ENCODE measurements at places on chromosomes 2 and 18.

- no peak for DNase-seq
Measured at GRCh38 chr2:74373985-74374384, 6.1 kb downstream of the DCTN1 start.

- peak; percentile 91 for DNase-seq
Measured at GRCh38 chr2:96507957-96508520, 2.9 kb upstream of the NEURL3 start.

GRCh38 chr2:138193416-138194213 lies 229.3 kb downstream of the HNMT start:
- no peak for DNase-seq

DNA sequence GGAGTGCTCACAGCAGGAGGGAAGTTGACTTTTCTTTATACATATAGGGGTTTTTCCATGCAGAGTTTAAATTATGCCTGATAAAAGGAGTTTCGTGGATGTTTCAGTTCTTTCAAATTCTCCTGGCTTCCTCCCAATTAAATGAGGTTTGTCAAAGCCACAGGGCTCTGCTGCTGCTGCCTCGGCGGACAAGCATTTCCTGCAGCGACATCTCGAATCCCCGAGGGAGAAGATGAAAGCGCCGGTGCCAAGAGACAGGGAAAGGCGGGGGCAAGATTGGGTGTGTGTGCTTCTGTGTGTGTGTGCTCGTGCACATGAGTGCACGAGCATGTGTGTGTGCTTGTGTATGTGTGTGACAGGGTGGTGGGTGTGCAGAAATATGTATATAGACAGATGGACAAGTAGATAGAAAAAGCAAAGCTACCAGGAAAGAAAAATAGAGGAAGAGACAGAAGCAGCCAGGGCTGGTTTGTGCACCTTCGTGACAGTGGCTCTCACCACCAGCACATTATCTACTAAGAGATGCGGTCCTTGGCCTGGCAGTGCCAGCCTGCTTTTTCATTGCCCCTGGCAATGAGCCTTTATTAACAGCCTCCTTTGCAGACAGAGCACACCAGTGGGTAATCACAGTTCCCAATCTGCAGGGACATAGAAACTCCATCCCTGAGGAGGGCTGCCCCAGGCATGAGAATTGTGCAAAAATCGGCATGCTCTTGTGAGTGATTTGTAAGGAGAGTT lies 76.2 kb downstream of the CDK15 start:
- DNase-seq: no peak

DNA sequence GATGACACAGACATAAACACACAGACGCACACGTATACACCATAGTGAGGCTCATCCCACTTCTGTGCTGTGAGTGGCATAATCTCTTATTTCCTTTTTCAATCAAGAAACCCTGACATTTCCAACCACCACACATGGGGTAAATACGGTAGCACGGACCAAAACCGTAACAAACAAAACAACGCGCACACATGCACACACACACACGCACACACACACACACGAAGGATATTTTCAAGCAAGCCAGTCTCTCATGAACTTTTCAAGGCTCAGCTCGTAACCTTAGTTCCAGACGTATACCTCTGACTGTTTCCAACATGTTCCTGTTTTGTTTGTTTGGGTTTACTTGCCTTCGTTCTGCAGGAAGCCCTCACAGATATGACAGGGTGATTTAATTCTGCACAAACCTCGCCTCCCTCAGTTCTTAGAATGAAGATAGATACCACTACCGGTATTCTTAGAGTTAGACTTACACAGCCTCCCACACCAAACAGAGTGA lies 119.8 kb downstream of the BCL2 start:
- peak; percentile 78 for DNase-seq

DNA sequence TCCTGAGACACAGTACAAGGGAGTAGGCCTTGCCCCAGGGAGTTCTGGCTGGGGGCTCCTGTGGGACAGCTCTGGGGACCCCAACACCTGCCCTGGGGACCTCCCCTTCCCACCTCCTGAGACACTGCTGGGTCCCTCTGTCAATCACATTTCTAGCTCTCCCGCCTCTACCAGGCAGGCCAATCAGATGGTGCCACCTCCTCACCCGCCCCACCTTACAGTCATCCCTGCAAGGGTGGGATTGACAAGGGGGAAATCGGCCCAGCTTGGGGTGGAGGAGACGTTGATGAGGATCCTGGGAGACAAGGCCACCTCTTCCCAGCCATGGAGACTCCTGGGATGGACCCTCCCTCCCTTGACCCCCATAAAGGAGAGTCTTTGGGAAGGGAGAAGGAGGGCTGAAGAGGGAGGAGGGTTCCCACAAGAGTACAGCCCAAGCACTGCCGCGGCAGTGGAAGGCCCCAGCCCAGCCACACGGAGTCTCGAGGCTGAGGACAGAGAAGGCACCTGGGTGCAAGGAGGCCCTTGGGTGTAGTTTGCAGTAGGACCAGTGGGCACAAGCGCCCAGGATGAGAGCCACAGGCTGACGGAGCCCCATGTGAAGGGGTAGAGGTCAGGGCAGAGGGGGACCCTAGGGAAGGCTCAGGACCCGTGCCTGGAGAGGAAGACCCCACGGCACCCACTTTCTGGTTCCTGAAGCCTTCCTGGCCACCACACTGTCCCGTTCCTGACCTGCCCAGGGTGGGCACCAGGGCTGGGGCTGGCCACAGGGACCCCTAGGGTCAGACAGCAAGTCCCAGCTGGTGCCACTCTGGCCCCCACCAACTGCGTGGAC lies 109.9 kb upstream of the OTOS start:
- DNase-seq: peak; percentile 16

DNA sequence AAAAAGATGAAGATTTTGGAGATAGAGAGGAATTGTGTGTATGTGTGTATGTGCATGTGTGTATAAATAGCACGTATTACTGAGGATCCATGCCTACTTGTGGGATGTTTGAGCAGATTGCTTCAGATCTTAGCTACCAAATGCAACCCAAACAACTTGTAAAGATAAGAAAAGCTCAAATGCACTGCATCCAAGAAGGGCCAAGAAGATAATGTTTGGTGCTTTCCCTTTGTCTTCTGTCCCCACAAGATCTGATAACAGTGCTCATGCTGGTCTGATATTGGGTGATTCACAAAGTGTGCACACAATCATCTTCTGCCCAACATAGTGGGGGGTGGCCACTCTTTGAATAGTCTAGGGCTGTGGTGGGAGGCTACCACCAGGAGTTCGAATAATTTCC lies 284.8 kb upstream of the CYRIA start:
- no peak for DNase-seq

DNA sequence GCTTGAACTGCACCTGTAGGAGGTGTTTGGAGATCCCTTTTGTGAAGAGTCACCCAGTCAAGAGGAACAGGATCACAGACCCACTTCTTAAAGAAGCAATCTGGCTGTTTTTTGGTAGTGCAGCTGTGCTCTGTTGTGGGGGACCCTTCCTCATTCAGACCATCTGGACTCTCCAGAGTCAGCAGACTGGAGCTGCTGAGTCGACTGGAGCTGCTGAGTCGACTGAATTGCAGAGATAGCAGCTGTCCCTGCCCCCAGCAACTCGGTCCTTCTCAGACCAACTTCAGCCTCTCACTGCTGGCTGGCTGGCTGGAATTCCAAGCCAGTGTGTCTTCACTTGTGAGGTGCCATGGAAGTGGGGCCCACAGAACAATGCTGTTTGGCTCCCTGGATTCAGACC lies 56.8 kb downstream of the GTF3C3 start:
- DNase-seq: no peak

DNA sequence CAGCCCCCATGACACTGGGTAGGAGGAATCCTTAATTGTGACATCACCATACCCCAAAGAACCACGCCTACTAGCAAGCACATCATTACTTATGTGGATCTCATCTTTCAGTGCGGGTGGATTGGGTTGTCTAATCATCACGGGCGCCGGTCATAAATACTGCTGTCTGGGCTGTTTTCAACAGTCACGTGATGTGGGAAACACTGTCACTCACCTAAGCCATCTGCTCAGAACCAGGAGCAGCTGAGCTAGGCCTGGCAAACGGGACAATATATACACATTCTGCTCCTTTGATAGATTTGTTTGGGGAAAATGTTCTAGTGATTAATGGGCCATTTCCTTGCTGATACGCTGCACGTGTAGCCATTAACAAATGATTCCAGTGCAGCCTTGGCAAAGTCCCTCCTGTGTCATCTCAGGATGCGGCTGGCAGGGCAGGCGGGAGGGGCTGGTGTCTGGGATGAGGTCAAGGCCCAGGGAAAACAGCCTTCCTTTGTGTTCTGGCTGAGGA lies 145.9 kb upstream of the COPS8 start:
- DNase-seq: no peak

DNA sequence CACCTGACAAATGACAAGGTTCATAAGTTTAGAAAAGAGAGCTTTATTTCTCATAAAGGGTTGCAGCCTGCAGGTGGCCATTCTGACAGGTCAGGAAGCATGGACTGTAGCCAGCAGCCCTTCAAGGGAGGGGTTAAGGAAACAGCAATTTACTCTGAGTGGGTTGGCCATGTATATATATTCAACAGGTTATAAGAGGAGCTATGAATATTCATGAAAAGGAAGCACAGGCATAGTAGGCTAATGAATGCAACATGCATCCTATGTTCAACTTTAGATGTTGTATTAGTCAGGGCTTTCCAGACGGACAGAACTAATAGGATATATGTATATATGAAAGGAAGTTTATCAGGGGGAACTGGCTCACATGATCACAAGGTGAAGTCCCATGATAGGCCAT lies 20.6 kb downstream of the RNU2-63P start:
- DNase-seq: no peak

DNA sequence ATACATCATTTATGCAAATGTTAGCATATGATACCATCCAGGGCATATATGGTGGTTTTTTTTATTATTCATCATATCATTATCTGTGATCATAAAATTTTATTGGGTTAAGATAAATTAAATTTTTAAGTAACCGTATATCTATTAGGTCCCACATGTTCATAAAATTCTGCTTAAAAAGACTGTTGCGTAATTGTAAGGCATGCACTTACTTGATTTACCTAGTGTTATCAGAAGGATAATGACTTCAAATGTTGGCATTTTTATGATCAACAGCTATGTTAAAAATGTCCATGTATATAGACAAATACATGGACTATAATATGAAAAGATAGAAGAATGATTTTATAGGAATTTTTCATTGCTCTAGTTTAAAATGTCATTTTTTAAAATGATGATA lies 1625.5 kb upstream of the CELF4 start:
- no peak for DNase-seq

- no peak for DNase-seq
Measured at GRCh38 chr18:28032177-28032576, 144.8 kb downstream of the CDH2 start.

DNA sequence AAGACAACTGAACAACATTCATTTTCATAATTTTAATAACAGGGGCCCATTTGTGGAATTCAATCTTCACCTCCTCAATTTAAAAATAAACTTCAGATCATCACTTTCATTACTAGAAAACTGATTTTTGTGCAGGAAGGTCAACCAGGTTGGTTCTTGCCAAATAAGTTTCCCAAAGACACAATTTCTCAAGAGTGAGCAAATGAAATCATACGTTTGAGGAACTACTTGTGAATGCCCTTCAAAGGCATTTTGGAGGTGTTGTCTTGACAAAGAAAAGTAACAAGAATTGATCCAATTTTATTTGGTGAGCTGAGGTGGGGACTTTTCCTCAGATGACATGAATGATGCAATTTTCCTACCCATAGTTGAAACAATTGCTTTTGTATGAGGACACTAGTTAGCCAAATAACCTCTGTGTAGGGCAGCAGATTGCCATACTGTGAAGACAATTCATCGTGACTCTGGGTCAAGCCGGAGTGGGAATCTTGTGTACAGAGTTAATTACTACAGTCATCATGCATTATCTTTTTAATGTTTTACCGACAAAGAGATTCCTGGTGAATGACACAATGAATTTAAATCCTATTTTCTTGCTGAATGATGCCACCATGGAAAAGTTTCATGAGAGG lies 121.8 kb downstream of the TGFA start:
- DNase-seq: no peak

GRCh38 chr2:39264733-39265132 lies 21.0 kb upstream of the CDKL4 start:
- no peak for DNase-seq

DNA sequence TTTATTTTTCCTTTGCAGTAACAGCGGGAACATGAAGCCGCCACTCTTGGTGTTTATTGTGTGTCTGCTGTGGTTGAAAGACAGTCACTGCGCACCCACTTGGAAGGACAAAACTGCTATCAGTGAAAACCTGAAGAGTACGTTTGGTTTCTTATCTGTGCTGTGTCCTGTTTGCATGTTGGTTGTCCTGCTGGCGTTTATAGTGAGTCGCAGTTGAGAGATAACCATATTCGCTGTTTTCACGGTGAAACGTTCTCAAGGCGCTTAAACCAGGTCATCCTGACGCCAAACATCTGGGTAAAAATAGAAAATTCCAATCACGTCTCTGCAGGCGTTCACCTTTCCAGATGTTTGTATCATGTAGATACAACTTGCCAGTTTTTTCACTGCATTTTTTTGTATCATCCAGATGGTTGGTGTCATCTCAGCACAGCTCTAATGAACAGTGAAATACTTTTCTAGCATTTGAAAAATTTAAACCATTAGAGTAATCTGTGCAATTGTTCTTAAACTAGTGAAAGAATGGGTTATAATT lies 21.2 kb downstream of the CLUL1 start:
- no peak for DNase-seq

DNA sequence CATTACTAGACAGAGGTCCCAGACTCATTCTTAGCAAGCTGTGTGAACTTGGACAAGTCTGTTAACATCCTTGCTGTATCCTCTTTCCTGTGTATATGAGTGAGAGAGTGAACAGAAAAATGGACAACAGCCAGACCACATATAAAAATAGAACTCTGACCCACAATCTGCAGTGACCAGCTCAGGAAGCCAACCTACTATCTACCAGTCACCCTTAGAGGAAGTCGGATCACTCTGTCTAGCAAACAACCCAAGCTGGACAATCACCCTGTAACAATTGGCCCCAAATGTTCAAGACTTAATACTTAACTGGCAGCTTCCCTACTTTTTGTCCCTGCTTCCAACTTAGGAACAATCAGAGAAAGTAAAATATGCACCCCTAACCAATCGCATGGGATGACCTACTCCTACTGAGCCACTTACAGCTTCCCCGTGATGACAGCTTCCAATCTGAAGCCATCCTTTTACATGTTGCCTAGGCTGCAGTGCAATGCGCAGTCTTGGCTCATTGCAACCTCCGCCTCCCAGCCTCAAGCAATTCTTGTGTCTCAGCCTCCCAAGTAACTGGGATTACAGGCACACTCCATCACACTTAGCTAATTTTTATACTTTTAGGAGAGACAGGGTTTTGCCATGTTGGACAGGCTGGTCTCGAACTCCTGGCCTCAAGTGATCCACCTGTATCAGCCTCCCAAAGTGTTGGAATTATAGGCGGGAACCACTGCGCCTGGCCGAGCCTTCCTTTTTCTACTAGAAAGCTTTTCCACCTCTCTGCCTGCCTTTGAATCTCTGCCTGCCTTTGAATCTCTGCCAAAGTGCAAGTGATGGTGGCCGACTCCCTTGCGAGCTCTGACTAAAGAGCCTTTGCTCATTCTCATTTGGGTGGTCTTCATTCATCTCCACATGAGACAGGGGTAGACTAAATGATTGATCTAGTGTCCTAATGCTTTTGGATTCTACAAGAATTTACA lies 158.3 kb upstream of the NDUFV2 start:
- no peak for DNase-seq

- no peak for DNase-seq
Measured at GRCh38 chr2:48112911-48113680, 206.8 kb upstream of the FBXO11 start.

- DNase-seq: peak; percentile 68
Measured at GRCh38 chr2:42652086-42652485, 83.7 kb downstream of the MTA3 start.
